ENCODE measurements at places on chromosomes 3 and 15. TPM values are rescaled to one million over a fixed set of nuclear protein-coding genes. Genes with fewer than 3 reads are reported as not detected.

The TM4SF18 gene
- total RNA-seq, result not detected

The NPAP1 gene
- total RNA-seq, result not detected

The IL17RC gene
- 25.9 TPM for total RNA-seq

The CSPG5 gene
- total RNA-seq, result 0.10 TPM

The PCOLCE2 gene
- total RNA-seq, result 3.7 TPM

The PIERCE2 gene
- total RNA-seq, result 1.4 TPM

The GXYLT2 gene
- 1.8 TPM for total RNA-seq

The ST8SIA2 gene
- total RNA-seq, result 1.5 TPM

- DNase-seq, result no peak
These were observed 297.6 kb downstream of the TBC1D5 start for GRCh38 chr3:17444865-17445264.

DNA sequence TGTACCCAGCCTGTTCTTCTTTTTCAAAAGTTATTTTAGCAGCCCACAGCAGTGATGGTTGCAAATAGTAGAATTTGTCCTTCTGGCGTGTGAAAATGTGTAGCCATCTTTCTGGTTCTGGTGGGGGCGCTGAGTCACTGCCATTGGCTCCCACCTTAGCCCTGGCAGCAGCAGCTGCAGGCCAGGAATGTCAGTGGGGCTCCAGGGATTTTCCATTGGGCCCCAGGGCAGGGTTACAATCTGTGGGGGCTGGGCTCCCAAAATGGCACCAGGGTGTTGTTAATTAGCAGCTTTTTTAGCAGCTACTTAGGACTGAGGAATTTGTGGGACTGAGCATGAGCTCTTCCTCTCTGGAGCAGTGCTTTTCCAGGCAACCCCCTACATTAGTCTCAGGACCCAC is 38.9 kb downstream of the TOPAZ1 start:
- DNase-seq, result no peak

- DNase-seq, result peak; percentile 53
These were observed 17.2 kb downstream of the TSEN2 start for GRCh38 chr3:12501360-12502020.

- peak; percentile 35 for DNase-seq
These were observed 23.7 kb upstream of the TPRG1 start for GRCh38 chr3:189148081-189148507.

DNA sequence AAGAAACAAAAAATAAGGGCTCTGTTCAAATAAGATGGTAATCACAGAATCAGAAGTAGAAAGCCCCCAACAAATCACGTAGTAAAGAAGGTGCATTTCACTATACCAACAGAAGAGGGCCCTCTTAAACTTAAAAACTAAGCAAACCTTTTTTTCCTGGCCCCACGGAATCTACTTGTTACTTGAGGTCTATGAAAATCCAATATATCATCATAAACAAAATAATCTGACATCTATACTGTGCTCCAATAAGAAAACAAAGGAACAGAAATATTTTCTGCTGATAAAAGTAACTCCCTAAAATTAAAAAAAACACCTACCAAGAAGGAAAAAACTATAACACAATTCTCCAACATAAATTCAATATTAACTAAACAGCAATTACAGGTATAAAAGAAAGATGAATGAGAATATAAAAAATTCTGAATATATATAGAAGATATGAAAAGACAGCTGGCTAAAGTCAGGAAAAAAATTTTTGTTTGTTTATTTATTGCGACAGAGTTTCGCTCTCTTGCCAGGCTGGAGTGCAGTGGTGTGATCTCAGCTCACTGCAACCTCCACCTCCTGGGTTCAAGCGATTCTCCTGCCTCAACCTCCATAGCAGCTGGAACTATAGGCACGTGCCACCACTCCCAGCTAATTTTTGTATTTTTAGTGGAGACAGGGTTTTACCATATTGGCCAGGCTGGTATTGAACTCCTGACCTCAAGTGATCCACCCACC is 81.8 kb downstream of the CLASP2 start:
- peak; percentile 22 for DNase-seq

DNA sequence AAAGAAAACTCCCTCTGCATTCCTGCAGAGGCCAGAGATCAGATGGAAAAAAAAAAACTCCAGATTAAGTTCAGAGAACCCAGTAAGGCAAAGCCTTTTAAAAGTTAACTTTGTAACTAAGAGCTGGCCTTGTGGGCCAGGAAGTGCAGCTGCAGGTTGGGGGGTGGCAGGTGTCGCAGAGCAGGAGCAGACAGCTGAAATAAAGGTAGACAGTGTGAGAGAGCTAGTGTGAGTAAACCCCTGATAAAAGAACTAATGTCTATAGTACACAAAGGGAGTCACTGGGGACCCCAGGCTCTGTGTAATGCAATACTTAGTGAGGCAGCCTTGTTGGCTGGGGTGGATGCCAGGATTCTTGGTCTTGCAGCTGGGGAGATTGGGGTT is 42.1 kb downstream of the PPCDC start:
- no peak for DNase-seq

GRCh38 chr15:38084289-38084688 is 149.8 kb downstream of the TMCO5A start:
- DNase-seq, result no peak

- DNase-seq, result no peak
These were observed 6.6 kb downstream of the FSIP1 start for GRCh38 chr15:39776068-39776467.

GRCh38 chr15:59528961-59529402 is 82.6 kb upstream of the GCNT3 start:
- DNase-seq, result peak; percentile 79

DNA sequence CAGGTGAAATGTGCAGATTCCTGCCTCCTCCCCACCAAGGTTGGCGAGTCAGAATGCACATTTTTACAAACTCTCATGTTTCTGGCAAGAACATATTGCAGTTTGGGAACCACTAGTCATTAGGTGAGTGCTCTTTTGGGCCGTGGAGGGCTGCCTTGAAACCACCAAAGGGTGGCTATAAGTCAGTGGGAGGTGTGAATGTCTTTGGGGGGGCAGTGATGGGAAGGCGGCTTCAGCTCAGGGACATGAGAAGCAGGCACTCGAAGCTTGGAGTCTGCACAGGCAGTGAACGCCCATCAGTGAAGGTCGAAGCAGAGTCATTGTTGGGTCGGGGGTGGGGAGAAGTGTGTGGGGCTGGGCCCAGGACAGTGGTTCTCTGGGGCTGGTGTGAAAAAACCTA is 1.1 kb downstream of the NOX5 start:
- no peak for DNase-seq

- DNase-seq, result no peak
These were observed 634.9 kb upstream of the CFAP20DC start for GRCh38 chr3:59684766-59685165.

DNA sequence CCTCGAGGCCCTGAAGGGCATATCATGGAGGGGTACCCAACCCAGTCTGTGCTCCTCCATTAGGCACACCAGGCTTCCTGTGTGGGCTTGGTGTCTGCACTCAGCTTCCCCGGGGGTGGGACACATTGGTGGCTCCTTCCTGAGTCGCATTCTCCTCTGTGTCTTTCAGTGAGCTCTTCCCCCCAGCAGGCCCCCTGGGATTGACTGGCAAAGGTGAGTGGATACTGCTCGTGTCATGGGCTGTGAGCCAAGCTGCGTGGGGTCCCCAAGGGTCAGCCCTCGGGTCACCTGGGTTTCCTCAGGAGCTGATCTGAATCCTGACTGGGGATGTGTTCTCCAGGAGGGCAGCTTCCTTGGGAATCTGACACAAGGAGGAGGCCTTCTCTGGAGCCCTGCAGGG is 231.0 kb downstream of the SNRPN start:
- DNase-seq, result no peak

- DNase-seq, result no peak
These were observed 667.1 kb downstream of the NAALADL2 start for GRCh38 chr3:175526191-175526590.

DNA sequence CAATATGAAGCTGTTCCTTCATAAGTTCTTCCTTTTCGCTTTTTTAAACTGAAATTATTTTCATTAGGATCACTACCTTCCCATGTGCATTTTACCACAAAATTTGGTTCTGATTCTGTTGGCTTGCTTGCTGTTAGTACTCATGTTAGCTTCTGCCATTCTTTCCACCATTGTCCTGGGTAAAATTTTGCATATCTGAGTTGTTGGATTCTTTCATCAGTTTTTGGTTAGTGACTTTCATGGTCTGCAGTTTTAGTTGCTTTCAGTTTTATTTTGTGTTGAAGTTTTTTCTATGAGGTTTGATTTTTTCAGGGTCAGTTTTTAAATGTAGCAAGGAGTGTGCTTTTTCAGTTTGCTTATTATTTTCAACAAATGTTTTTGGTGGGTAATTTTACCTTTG is 71.9 kb downstream of the SMAD3 start:
- DNase-seq, result no peak

GRCh38 chr15:68630211-68630555 is 51.4 kb downstream of the CORO2B start:
- no peak for DNase-seq

DNA sequence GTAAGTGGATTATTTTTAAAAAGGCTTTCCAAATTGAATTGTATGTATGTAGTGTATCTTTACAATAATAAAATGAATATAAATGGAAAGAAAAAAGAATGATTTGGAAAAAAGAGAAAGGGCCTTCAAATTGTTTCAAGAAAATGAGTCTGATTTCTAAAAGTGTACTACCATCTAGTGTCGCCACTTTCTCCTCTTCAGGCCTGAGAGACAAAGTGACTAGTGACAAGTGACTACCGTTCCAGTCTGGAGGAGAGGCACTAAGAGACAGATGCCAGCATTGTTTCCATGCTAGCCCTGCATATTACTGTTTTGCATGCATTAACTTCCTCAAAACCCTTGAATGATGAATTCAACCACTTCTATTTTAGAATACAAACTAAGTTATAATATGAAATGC is 39.3 kb downstream of the P3H2 start:
- no peak for DNase-seq

GRCh38 chr3:16912400-16913263 is 27.9 kb downstream of the PLCL2 start:
- DNase-seq, result no peak

DNA sequence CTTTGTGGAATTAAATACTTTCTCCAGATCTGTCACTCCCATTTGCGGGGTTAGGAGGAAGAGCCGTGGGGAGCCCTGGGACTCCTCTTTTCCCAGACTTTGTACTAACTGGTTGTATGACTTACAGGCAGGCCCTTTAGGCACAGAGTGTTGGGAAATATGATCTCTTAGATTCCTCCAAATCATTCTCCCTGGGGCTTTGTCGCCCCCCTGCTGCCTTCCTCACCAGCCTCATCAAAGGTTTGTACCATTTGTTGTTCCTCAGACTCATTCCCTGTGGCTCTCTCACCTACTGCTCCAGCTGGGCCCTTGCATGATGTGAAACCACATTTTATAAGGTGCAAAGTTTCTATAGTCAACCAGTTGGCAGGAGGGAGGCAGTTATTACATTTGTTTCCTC is 56.4 kb downstream of the CRYGS start:
- DNase-seq, result no peak

DNA sequence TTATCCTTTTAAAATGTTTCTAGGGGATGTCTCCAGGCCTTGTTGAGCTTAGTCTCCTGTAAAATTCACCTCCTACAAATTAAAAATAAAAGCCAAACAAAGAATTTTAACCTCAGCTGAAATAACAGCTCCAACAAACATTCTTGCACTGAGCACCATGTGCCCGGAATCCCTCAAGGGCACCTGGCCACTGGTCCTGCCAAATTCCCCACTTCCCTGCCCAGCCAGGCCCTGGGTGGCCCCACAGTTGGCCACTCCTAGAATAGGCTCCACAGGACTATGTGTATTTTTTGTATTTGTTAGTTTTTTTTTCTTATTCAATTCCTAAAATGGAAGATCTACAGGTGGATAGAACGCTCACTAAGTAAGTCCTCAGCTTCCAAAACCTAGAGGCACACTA is 33.1 kb upstream of the PLA2G4E start:
- DNase-seq, result no peak

DNA sequence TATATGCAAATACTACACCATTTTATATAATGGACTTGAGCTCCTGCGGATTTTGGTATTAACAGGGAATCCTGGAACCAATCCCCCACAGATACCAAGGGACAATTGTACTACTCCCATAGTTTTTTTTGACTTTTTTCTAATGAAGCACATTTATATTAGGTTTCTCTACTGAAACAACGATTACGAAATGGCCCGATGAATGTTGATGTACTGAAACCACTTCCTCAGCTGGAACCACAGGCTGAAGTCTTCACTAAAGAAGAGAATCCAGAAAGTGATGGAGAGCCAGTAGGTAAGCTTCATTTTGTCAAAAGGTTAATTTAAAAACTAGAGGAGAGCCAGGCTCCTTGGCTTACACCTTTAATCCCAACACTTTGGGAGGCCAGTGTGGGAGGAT is 121.5 kb upstream of the LRRFIP2 start:
- no peak for DNase-seq

DNA sequence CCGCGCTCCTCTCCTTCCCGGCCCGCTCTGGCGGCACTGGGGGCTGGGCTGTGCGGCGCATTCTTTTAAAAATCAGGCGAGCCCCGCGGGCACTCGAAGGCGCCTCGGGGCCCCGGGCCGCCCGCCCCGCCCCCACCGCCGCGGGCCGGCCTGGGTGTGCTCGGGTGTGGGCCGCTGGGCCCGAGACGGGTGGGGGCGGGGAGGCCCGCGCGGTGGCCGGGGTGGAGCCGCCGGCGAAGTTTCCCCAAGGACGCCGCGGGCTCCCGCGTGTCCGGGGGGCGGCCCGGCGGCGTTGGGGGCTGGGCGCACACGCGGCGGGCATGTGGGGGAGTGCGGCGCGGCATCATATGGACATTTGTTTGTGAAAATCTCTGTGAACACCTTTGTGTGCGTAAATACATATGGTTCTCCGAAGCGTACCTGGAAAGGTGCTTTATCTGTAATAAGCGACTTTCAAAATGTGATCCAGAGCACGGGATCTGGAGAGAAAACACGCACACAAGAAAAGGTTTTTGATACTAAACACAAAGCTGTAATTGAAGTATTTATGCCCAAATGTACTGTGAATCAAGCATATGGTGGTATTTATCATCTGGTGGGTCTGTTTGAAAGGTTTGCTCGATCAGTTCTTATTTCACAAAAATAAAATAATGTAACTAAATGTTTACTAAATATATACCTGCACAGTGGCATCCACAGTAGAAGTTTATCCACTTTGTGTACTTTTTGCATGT is 612 bp upstream of the TBL1XR1 start:
- no peak for DNase-seq

GRCh38 chr3:16395212-16395611 is 118.3 kb downstream of the RFTN1 start:
- DNase-seq, result no peak

DNA sequence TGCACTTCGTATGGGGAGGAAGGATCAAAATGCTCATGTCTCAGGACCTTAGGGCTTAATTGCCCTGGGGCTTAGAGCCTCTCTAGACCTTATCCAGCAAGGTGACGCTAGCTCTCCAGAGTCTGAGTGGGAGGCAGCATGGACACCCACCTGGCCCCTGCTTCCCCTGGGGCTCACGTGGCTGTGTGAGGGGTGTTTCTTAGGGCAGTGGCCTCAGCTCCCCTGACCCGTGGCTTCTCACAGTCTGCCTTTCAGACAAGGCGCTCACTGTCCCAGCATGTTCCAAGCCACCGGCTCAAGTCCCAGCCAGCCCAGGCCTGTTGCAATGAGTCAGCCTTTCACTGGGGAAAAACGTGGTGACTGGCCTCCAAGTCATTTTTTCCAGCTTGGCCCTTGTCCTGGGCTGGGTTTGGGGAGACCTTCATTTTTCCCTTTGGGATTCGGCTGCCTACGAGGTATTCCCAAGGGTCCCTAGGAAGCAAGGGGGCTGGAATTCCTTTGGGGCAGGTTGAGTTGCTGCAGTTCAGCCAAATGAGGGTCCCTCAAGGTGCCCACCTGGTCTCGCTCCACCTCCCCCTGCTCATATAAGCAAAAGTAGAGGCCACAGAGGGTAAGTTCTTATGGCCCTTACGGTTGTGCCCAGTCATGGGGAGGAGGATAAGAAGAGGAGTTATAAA is 15.7 kb downstream of the BHLHE40 start:
- DNase-seq, result peak; percentile 91

Measured in foreskin keratinocyte (primary cell).